ENCODE measurements at places on chromosomes 2 and 18. TPM values are rescaled to one million over a fixed set of nuclear protein-coding genes. Genes with fewer than 3 reads are reported as not detected.

- no peak for DNase-seq
These were observed 23.0 kb downstream of the FAM171B start for GRCh38 chr2:186716899-186717298.

GRCh38 chr18:51426996-51427395, 229.5 kb upstream of the MEX3C start:
- DNase-seq, result no peak

DNA sequence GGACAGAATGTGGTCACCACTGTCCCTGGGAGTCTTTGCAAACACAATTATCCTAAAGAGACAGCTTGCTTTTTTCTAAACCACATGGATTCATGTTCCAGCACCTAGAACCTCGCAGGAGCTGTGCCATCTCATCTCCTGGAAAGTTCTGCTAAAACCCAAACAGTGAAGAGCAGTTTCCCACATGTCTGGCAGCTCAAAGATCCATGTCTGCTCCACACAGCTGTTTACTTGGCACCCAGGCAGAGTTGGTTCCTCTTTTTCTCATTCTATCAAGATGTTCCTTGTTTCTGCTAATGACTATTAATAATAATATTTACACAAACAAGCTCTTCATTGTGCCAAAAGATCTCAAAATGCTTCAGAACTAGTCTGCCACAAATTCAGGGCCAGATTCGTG, 30.1 kb upstream of the PID1 start:
- no peak for DNase-seq

DNA sequence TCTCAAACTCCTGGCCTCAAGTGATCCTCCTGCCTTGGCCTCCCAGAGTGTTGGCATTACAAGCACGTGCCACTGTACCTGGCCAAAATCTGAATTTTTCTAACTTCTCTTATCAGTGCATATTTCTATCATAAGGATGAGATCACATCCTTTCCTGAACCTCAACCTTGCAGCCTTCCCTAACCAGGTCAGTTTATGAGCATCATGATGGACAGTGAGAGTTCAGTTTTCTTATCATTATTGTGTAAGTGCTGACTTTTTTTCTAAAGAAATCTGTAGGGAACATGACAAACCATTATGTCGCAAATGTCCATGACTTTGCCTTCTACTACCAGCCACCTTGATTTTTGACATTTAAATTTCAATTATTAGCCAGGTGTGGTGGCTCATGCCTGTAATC, 31.5 kb downstream of the MRPL33 start:
- DNase-seq, result no peak

- DNase-seq, result no peak
These were observed 70.6 kb downstream of the CAPN13 start for GRCh38 chr2:30736461-30737325.

DNA sequence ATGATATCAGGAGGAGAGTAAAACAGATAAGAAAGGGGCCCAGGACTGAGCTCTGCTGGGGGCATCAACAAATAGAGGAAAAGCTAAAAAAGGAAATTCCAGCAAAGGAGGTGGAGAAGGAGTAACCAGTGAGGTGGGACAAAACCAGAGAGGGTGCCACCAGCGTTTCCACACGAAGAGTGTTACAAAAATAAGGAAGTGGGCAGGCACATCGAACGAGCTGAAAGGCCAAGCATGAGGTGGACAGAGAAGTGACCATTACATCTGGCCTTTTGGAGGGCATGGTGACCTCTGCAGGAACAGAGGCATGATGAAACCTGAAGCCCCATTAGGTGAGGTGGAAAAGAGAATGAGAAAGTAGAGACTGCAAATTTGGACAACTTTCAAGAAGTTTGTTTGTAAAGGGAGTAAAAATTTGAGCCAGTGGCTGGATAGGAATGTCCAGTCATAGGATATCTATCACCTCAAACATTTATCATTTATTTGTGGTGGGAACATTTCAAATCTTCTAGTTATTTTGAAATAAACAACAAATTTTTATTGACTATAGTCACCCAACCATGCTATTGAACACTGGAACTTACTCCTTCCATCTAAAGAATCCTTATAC, 18.4 kb upstream of the VIT start:
- DNase-seq, result no peak

The POTEC gene
- total RNA-seq, result 0.10 TPM

GRCh38 chr2:82591718-82592117, 1867.4 kb downstream of the SUCLG1 start:
- no peak for DNase-seq

The SCYGR5 gene
- total RNA-seq, result not detected

DNA sequence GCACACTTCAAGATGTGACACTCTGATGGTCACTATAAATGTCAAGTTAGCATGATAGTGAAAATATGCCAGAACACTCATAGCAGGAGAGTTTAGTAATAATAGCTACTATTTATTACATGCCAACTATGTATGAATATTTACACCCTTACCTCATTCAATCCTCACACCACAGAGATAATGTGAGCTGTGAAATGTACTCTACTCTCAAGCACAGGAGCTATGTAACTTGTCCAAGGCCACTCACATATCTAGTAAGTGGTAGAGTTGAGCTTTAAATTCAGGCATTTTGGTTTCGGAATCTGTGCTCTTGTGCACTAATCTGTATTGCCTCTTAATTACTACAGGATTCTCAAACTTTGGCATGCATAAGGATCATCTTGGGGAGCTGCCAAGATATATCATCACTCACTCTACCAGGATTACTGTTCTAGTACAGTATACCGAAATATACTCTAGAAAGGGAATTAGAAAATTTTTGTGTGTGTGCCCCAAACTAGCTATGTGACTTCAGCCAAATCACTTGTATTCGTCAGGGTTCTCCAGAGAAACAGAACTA, 154.3 kb downstream of the PLCL1 start:
- no peak for DNase-seq

- DNase-seq, result no peak
These were observed 691 bp downstream of the BIRC6 start for GRCh38 chr2:32357318-32358110.

The TTC39C gene
- total RNA-seq, result 20.8 TPM

GRCh38 chr2:134917888-134918525, 615 bp upstream of the CCNT2 start:
- peak; percentile 90 for DNase-seq

DNA sequence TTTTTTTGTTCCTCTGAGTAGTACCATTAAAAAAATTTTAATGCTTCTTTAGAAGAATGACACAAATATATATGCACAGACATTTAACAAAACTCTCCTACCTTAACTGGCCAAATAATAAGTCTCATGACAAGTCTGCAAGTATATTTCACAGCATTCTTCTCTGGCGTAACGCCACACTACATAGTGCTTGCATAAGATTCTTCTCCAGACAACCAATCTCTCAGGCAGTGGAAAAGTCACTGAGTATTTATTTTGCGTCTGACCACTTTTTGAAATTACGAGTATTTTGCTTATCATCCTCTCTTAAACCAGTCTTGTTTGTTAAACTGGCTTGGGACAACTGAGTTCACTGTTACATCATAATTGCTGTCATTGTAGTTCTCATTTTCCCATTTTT, 749.2 kb downstream of the ADCYAP1 start:
- DNase-seq, result no peak

DNA sequence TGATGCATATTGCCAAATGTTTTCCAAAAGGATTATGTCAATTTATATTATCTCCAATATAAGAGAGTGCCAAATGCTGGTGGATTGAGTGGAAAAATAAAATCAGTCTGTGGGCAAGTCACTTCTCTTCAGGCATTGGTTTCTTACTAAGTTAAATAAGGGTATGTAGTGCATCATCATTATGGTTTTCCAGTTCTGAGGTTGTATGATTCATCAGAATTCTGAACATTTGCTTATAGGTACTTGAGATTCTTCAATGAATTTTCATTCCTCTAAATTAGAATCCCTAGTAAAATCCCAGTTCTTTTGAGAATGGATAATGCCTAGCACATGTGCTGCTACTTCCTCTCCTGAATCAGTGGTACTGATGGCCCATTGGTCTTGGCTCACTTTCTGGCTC, 188.9 kb upstream of the OSR1 start:
- DNase-seq, result no peak

DNA sequence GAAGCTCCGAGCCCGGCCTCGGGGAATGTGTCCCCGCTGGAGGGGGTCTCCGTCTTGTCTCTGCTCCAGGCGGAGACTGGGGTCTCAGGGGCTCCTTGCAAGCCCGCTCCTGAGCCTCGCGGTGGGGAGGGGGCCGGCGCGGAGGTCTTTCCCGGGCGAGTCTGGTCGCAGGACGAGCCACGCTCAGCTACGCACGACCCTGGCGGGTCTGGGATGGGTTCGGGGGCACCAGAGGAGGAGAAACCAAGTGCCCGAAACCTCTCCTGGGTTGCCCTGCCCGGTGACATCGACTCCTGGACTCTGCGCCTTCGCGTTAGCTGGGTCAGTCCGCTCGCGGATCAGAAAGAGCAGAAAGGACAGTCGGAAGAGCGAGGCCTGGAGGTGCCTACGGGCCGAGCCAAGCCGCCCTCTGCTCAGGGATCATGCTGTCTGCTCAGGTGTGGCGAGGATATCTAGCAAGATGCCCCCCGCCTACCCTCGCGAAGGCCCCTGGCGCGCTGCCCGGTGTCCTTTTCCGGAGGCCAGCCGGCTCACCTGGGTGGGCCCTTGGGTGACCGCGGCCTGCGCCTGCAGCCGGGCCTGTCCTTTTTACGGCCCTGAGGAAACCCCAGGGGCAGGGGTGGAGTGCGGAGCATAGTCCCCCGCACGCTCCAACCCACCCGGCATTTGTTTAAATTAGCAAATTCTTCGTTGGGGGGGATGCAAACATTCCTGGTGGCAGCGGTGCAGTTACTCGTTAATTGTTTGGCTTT, 58.7 kb downstream of the SNORC start:
- DNase-seq, result no peak

The CAPN14 gene
- not detected for total RNA-seq

DNA sequence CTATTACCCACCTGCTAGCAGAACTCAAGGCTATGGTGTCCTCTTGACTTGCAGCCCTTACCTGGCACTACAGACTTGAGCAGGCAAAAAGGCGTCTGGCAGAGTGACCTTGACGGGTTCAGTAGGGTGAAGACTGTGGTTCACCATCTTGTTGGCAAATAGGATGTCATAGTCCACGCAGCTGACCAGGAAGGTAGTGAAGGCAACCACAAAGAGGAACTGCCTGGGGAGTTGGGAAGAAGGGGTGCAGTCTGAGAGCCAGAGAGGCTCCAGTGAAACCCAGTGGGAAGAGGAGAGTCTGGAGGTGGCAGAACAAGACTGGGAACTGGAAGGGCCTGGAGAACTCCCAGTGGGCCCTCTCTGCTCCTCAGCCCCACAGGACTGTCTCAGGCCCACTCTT, 4.1 kb downstream of the ATG9A start:
- no peak for DNase-seq

GRCh38 chr2:118169359-118170005, 81.2 kb downstream of the INSIG2 start:
- no peak for DNase-seq

- DNase-seq, result no peak
These were observed 59.6 kb downstream of the ITGB6 start for GRCh38 chr2:160140471-160140870.

GRCh38 chr2:187939180-187939579, 352.5 kb upstream of the GULP1 start:
- DNase-seq, result no peak

DNA sequence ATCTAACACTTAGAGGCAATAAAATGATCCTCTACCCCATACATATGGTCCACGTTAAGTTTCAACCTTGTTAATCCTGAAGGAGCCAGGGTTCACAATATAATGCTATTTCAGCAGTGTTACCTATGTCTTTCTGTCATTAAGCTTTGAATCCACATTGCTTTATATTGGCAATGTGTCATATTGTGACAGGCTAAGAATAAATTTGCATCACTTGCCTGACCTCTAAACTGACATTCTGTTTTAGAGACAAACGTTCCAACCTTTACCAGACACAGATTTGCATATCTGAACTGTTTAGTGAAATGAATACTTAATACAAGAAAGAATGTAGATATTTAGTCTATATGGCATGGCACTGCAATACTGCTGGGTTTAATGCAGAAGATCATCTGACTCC, 98.4 kb downstream of the UNC80 start:
- DNase-seq, result no peak

The CNDP1 gene
- not detected for total RNA-seq

GRCh38 chr2:45691171-45691999, 39.9 kb downstream of the PRKCE start:
- no peak for DNase-seq

Measured in H4 (cell line).